ENCODE measurements at places on chromosomes 5 and 9.

- DNase-seq = no peak
Measured at GRCh38 chr9:16458696-16459420, 411.6 kb downstream of the BNC2 start.

DNA sequence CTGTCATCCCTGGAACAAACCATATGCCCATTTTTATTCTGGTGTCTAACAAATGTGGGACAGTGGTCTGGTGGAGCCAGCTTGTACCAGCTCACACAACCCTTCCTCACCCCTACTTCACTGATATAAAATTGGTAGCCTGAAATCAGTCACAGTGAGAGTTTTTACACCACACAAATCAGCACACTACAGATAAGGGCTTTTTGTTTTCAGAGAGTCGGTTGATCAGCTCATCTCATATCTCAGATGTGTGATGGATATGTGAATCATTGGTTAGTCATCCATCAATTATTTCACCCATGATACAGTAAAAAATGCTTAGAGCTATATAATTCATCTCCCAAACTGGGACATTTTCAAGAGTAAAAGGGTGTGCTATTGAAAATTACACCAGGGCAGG, 529.2 kb downstream of the EBF1 start:
- no peak for DNase-seq

DNA sequence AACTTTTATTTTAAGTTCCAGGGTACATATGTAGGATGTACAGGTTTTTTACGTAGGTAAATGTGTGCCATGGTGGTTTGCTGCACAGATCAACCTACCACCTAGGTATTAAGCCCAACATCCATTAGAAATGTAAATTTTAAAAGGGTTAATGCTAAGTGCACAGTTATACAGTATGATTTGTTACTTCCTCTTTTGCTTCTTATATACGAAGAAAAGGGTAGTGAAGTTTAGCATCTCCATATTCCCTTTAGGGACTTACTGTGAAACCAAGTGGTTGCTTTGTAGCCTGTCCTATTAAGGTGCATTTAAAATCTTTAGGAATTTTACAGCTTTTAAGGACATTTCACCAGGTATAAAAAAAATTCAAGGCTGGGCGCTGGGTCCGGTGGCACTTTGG, 46.4 kb downstream of the RBM27 start:
- DNase-seq = no peak

GRCh38 chr5:90547072-90547536, 11.5 kb upstream of the ADGRV1 start:
- no peak for DNase-seq

GRCh38 chr5:180034564-180034963, 37.0 kb downstream of the RNF130 start:
- DNase-seq = no peak

- no peak for DNase-seq
Measured at GRCh38 chr5:117434254-117434653, 859.6 kb upstream of the SEMA6A start.

DNA sequence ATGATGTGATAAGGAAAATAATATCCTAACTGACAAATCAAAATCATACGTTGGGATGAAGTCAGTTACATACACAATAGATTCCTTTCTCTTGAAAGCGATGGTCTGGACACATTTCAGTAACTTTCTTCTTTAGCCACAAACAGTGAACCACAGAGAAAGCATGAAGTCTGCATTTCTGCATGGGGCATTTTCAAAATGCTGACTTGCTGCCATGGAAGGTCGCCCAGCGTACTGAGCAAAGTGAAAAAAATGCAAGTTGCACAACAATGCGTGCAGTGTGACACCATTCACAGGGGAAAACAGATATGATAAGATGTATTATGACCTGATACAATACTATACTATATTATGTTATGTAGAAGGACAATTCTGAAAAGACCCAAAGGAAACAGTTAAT, 146.3 kb downstream of the SNX18 start:
- no peak for DNase-seq

GRCh38 chr5:95917207-95917606, 44.4 kb downstream of the ELL2 start:
- no peak for DNase-seq

- DNase-seq = no peak
Measured at GRCh38 chr5:180595046-180595379, 3.7 kb upstream of the SCGB3A1 start.

DNA sequence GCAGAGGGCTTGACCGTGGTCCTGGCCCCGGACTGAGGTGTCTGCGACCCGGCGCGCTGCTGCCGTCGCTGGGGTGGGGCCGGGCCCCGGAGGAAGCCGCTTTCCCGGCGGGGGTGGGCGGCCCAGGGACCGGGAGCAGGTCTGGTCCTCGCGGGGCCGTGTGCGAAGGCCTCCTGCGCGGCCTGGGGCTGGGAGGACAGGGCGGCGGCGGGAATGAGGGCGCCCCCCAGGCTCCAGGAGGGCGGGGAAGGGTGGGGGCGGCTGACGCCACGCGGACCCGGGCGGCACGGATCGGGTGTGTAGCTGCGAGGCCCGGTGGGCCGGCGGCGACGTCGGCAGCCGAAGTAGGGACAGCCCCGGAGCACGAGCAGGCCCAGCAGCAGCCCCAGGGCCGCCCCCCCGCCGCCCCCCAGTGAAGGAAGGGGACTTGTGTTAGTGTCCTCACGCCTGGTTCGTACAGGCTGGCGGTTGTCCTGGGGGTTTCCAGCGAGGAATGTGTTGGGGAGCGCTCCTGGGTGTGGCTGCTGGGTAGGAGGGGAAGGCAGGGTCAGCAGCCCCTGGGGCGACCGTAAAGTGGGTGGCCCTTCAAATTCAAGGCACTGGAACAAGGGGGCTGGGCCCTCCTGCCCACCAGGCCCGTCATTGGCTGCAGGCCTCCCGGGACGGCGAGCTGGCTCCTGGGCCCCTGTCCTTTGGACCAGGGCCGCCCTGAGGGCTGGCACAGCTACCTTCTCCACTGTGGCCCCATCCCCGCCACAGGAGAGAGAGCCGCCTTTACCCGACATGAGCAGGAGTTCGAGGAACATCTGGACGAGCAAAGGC, 597 bp upstream of the TMEM250 start:
- no peak for DNase-seq

DNA sequence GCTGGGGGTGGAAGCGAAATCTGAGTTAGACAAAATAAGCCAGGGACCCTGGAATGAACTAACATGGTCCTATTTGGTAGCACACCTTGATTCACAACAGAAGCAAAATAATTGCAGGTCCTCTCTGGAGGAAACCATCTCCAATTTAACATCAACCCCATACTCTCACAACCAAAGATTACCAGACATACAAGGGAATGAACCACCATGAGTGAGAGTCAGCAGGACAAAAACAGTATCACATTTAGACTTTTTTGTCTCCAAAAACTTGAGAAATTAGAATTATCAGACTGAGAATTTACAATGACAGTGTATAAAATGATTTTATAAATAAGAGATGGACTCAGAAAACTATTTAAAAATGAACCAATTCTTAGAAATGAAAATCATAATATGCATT, 21.1 kb downstream of the PPP1R2B start:
- DNase-seq = no peak

- no peak for DNase-seq
Measured at GRCh38 chr9:93319301-93319991, 132.0 kb upstream of the FAM120A start.

DNA sequence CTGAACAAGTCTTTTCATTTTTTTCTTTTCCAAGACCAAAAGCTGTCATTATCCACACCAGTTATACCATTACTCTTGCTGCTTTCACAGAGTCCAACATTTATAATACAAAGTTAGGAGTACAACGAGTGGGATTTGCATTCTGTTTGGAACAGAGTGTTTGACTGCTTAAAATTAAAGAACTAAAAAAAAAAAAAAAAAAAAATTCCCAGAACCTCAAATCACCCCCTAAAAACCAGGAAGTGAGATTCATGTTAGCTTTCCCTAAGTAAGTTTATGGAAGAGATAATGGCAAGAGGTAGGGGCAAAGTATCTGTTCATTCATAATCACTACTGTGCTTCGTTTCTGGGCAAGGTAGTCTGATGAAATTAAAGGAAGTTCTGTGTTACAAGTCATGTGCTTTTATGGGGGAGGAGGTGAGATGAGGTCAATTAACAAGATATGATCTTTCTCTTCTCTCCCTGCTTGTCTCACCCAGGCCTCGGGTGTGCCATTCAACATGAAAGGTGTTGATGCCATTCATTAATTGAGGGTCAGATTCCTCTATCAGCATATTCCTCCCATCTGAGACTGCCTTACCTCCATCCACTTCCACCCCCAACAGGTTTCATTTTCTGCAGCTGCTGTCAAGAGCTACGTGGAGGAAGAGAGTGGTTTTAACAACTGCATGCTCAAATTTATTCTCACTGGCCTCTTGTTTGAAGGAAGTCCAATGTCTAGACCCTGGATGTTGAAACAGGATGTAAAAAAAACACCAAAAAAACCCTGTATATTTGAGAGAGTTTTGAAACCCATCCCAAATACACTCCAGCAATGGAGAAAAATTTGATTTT, 58.1 kb downstream of the MARCHF3 start:
- no peak for DNase-seq

DNA sequence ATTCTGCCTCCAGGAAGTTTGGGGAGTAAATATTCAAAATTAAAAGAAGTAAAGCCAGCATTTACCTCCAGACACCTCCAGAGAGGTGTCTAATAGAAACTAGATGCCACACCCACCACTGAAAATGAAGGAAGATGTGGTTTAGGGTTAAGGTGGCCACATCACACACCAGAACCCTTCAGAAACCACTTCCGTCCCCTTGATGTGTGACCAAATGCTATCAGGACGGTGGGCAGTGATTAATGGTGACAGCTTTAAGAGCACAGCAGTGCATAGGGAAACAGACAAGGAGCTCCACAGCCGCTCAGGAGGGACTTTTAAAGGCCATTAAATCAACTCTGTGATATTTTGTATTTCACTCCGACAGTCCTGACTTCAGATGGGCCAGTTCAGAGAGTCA, 295.2 kb downstream of the BRINP1 start:
- DNase-seq = no peak

- no peak for DNase-seq
Measured at GRCh38 chr5:76372323-76373054, 30.6 kb upstream of the IQGAP2 start.

DNA sequence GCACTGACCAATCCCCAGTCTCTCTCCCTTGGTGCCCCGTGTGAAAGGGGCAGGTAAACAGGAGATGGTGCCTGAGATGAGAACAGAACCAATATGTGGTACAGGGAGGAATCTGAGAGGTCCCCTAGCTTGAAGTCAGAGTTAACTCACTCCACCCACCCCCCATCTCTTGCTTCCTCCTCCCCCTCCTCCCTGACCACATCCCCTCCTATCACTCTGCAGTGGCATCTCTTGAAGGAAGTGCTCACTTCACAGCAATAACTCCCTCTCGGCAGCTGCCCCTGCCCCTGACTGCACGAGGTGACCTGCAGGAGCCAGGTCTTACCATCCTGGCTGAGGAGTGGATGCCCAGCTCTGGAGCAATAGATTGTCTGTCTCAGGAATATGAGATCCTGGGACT, 224.0 kb downstream of the GAS1 start:
- DNase-seq = no peak

GRCh38 chr5:17428176-17428800, 69.7 kb upstream of the TAF11L2 start:
- DNase-seq = no peak

DNA sequence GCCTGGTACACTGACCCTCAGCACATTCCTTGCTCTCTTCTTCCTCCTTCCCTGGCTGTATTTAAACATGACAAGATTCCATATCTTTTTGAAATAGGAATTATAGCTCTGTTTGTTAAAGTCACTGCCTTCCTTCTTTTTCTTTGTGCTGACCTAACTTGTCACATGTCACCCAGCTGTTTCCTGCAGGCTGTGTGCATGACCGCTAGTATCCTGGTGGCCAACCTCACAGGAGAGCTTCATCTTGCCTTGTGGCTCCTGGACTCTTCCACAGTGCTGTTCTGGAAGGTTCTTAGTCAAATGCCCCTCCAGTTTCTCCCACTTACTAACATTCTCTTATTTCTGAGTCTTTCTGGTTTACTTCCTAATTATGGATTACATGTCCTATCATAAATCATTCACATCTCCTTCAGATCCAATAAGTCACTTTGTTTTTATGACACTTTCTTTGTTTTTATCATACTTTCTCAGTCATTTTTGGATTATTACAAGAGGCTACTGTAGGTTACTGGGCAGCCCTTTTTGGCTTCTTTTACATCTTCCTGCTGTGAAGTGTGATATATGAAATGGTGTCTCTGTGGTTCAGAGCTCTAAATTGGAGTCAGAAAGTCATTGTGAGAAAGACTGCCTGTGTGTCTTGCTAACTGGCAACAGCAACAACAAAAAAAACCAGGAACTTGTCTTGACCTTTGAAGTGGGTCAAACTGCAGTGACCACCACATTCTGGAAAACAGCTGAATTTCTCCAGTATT, 463.6 kb upstream of the DAP start:
- DNase-seq = no peak

DNA sequence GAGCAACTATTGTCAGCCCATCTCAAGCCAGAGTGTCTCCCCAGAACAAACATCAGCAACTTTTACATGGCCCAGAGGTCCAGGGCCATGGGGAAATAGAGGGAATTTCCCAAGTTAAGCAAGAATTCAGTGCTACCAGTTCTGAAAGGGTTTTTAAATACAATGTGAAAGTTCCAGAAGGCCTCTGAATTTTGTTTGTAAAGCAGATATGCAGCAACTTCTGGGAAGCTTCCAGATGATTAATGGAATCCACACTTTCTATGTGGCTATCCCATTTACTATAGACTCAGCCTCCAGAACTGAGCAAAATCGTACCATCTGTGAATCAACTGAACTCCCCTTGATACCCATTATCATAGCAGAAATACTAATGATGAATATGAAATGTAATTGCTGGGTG, 93.8 kb downstream of the FEM1C start:
- DNase-seq = no peak

- DNase-seq = no peak
Measured at GRCh38 chr5:120388016-120388781, 75.9 kb upstream of the PRR16 start.

DNA sequence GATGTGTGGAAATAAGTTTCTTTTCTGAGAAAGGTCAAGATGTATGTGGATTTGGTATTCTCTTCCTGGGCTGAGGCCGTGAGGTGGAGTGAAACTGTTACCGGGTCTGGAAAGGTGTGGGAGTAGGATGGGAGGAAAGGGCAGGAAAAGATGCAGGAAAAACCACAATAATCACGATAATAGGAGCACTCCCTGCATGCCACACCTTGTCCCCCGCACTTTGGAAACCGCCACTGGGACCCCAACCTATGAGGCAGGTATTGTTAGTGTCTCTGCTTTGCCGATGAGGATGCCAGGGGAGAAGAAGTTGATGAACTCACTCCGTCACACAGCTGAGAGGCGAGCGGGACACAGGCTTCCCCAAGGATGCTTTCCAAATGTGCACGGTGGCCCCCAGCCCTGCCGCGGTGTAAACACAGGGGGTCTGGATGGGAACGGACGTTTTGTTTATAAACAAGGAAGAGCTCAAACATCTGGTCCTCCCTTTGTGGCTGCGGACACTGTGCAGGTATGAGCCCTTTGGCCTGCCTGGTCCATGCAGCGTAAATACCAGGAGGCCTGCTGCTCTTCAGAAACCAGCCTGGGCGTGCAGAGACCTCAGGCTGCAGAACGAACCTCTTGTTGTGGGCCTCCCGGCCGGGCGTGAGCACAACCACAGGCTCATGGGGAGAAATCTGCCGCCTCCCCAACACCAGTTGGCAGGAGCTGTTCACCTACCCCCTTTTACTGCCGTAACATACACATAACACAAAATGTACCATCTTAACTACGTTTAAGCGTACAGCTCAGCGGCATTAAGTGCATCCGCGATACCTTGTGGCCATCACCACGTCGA, 126.7 kb downstream of the COL23A1 start:
- DNase-seq = no peak

Data from glutamatergic neuron (in vitro differentiated cells).